Activated naive CD4-positive, alpha-beta T cell treated with anti-CD3 and anti-CD28 coated beads, Interleukin-2, amount 50 U/mL, for 72 hours (primary cell): ENCODE measurements at places on chromosomes 16 and 17. TPM values are rescaled to one million over a fixed set of nuclear protein-coding genes. Genes with fewer than 3 reads are reported as not detected.

Gene CACNG3
- not detected for total RNA-seq

Gene TMC5
- total RNA-seq, result not detected

Gene KRT33A
- not detected for total RNA-seq

Gene DNAH2
- 0.19 TPM for total RNA-seq

Gene ACSM5
- total RNA-seq, result not detected

Gene SLC22A31
- 1.6 TPM for total RNA-seq

Gene PPY
- not detected for total RNA-seq

Gene SLC16A13
- total RNA-seq, result 10.5 TPM

Gene KRT12
- not detected for total RNA-seq

Gene ERAL1
- 74.1 TPM for total RNA-seq

Gene TMEM220
- total RNA-seq, result 0.09 TPM

Gene OSGIN1
- total RNA-seq, result 0.87 TPM

Gene CORO7
- total RNA-seq, result 65.9 TPM

Gene KRT31
- not detected for total RNA-seq

Gene CIBAR2
- total RNA-seq, result not detected

Gene C16orf92
- total RNA-seq, result not detected

Gene PPM1E
- 0.07 TPM for total RNA-seq

Gene NME3
- 30.9 TPM for total RNA-seq

Gene GFAP
- total RNA-seq, result not detected

Gene C17orf113
- 0.37 TPM for total RNA-seq

Gene CACNG1
- not detected for total RNA-seq

Gene FA2H
- total RNA-seq, result not detected

Gene GTF3C1
- total RNA-seq, result 70.0 TPM

Gene SPATA33
- total RNA-seq, result 18.2 TPM

Gene GRIN2C
- total RNA-seq, result 0.87 TPM

Gene UMOD
- total RNA-seq, result not detected

Gene PRAC2
- not detected for total RNA-seq

Gene KRTAP2-2
- not detected for total RNA-seq

Gene ACSM3
- 55.0 TPM for total RNA-seq

Gene DNAI2
- total RNA-seq, result 0.25 TPM

Gene TBC1D3K
- total RNA-seq, result not detected

Gene CA5A
- not detected for total RNA-seq

Gene OR4D1
- 0.18 TPM for total RNA-seq
